Activated B cell treated with CpG ODN at 0.5 μM for 24 hours (primary cell): ENCODE measurements at places on chromosomes 1 and 21. TPM values are rescaled to one million over a fixed set of nuclear protein-coding genes. Genes with fewer than 3 reads are reported as not detected.
A peak's percentile ranks its signal among the peaks of the same experiment; 100 is the strongest.

Gene OR2L2
- total RNA-seq = 0.18 TPM in 1 of 2 replicates, not detected in the other

Gene LDLRAD1
- not detected in 2 replicates for total RNA-seq

Gene EPHA2
- not detected in 2 replicates for total RNA-seq

Gene GNAT2
- total RNA-seq = 0.71 TPM in 1 of 2 replicates, not detected in the other

Gene PTGFR
- not detected in 2 replicates for total RNA-seq

Gene PGLYRP4
- not detected in 2 replicates for total RNA-seq

Gene EXTL1
- total RNA-seq = not detected in 2 replicates

Gene MTHFR
- 54.1 and 56.9 TPM in 2 replicates for total RNA-seq

DNA sequence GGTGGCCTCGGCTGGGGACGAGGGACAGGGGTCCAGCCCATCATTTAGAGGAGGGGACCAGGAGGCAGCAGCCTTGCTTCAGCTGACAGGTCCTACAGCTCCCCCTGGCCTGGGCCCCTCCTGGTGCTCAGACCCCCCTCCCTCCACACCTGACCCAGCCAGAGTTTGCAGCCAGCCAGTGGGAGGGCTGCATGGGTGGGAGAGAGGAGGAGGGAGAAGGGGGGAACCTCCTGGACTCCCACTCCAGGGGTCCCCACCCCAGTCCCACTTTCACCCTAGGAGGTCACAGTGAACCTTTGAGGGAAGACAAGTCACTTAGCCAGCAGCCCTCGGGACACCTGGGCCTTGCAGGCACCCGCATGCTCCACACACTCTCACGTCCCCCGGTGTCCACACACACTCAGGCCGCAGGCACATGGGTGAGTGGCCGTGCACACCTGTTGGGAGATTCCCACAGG is 108.9 kb upstream of the ZBTB40 start:
- H3K4me3 ChIP-seq = no peak overlapping the region
- no peak overlapping the region for H3K27ac ChIP-seq
- no peak for DNase-seq
- no peaks in the 10 kb centered on the region for H3K4me1 ChIP-seq

DNA sequence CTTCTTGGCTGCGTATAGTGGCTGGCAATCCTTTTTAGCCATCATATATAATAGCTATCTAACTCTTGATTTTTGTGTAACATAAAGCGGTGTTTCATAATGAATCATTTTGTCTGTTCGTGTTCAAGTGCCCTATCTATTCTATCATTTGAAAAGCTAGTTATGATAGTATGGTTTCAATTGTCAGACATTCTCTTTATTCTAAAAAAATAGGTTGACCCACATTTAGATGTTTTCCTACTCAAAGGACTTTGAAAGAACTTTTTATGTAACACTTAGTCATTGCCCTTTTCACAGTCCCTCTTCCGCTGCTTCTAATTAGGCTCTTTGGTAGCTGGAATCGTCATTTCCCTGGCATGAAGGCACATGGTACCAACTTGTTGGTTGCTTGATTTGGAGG is 272.2 kb upstream of the B3GALT2 start:
- no peak overlapping the region for H3K4me3 ChIP-seq
- no peak overlapping the region for H3K27ac ChIP-seq
- no peaks in the 10 kb centered on the region for H3K36me3 ChIP-seq

- DNase-seq = no peak
- H3K4me3 ChIP-seq = no peak overlapping the region
- H3K4me1 ChIP-seq = no peaks in the 10 kb centered on the region
Measured at GRCh38 chr1:5907966-5908365, 84.3 kb downstream of the NPHP4 start.

- H3K27me3 ChIP-seq = no peaks in the 10 kb centered on the region
- H3K27ac ChIP-seq = no peak overlapping the region
- no peak for DNase-seq
- H3K36me3 ChIP-seq = no peaks in the 10 kb centered on the region
Measured at GRCh38 chr1:107563441-107563840, 401.5 kb downstream of the VAV3 start.

DNA sequence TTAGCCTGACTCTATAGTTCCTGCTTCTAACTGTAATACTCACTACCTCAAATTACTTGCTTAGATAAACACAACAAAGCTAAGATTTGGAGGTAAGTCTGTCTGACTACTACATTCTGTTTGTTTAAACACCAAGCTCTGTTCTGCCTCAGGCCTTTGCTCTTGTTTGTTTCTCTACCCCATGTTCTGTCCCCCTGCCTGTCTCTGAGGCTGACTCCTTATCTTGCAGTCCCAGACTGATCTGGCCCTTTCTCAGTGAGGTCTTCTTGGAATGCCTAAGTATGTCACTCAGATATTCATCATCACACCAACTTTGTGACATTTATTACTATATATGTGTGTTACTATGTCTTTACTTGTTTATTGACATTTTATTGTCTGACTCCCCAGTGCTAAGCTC is 425.5 kb downstream of the LMO4 start:
- H3K36me3 ChIP-seq = no peaks in the 10 kb centered on the region
- H3K27me3 ChIP-seq = no peaks in the 10 kb centered on the region
- H3K27ac ChIP-seq = no peak overlapping the region
- H3K4me3 ChIP-seq = no peak overlapping the region
- H3K4me1 ChIP-seq = peaks cover 4% of the 10 kb centered on the region

DNA sequence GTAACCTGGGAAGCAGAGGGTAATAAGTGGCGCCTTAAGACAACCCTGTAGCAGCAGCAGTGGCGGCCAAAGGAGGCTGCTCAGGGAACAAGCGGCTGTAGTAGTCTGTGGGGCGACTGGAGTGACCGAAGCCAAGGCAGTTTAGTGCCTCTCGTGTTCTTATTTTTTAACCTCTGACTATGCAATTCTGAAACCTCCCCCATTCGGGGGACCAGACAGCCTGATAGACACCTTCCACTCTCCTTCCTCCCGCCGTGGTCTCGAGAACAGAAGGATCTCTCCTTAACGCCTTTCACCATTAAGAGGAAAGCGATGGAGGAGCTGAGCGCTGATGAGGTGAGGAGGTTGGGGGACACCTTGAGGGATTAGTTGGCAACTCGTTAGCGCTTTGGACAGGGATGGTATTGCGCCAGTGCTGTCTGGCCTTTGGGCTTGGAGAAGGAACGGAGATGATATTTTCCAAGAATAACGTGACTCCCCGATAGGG is 644 bp downstream of the UBE4B start:
- H3K27ac ChIP-seq = peak overlapping the region; percentile 93
- peak overlapping the region; percentile 96 for H3K4me3 ChIP-seq
- no peaks in the 10 kb centered on the region for H3K27me3 ChIP-seq
- H3K4me1 ChIP-seq = peaks cover 24% of the 10 kb centered on the region

DNA sequence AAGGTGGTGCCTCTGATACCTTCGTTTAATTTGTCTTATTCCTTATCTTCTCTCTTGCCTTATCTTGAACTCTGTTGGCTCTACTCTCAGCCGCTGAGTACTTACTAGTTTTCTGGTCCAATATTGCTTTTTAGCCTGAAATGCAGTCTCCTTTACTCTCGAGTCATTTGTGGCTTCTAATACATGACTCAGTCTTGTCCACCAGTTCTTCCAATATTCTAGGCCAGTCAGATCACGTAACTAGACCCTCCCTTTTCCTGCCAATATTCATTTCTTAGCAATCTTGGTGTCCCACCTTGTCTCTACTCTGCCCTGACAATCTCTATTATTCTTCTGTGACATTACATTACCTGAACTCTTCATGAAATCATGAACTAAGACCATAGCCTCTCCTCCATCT is 555.8 kb downstream of the DPYD start:
- no peak overlapping the region for H3K4me3 ChIP-seq

DNA sequence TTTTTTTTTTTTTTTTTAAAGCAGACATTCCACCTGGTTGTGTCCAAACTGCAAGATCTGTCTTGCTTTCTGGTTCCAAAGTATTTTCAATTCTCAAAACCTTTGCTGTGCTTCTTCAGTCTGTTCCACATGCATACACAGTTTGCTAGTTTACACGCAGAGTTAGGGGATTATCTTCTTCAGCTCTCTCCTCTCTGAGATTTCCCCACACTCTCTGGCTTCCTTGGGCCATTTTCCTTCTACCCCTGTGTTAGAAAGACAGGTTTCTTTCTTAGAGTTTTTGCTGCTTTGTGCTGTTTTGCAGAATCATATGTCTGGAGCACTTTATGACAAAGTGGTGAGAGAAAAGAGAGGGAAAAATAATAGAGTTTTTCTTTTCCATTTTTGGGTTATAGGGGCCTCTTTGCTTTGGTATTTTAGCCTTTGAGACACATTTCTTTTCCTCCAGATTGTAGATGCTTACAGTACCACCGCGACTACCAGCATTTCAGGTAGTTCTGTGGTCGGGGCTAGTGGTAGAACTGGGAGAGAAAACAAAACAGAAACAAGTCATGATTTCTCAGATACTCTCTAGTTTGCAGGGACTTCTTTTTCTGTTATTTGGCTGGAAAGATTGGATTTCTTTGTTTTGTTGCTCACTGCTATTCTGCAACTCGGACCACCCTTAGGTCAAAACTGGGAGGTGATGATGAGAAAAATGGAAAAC is 66.3 kb downstream of the RABGAP1L start:
- no peak overlapping the region for H3K4me3 ChIP-seq
- peak overlapping the region; percentile 0 for H3K27ac ChIP-seq
- no peaks in the 10 kb centered on the region for H3K27me3 ChIP-seq
- no peak for DNase-seq
- peaks cover 45% of the 10 kb centered on the region for H3K4me1 ChIP-seq
- peaks cover 74% of the 10 kb centered on the region for H3K36me3 ChIP-seq

GRCh38 chr1:172117800-172118199 is 276.5 kb downstream of the DNM3 start:
- no peaks in the 10 kb centered on the region for H3K36me3 ChIP-seq
- peaks cover 24% of the 10 kb centered on the region for H3K4me1 ChIP-seq
- no peaks in the 10 kb centered on the region for H3K27me3 ChIP-seq
- no peak overlapping the region for H3K27ac ChIP-seq
- H3K4me3 ChIP-seq = no peak overlapping the region

- H3K27ac ChIP-seq = no peak overlapping the region
- H3K27me3 ChIP-seq = peaks cover 3% of the 10 kb centered on the region
- DNase-seq = no peak
- no peaks in the 10 kb centered on the region for H3K4me1 ChIP-seq
- H3K36me3 ChIP-seq = no peaks in the 10 kb centered on the region
- no peak overlapping the region for H3K4me3 ChIP-seq
Measured at GRCh38 chr1:175887981-175888428, 144.6 kb upstream of the TNR start.

GRCh38 chr1:172870901-172871606 is 179.7 kb downstream of the TNFSF18 start:
- no peak for DNase-seq
- no peaks in the 10 kb centered on the region for H3K27me3 ChIP-seq
- peak overlapping the region; percentile 37 for H3K27ac ChIP-seq
- H3K36me3 ChIP-seq = no peaks in the 10 kb centered on the region
- H3K4me3 ChIP-seq = no peak overlapping the region

GRCh38 chr1:216216305-216216704 is 206.9 kb downstream of the USH2A start:
- H3K4me1 ChIP-seq = peaks cover 2% of the 10 kb centered on the region
- no peak for DNase-seq
- no peaks in the 10 kb centered on the region for H3K36me3 ChIP-seq
- H3K27ac ChIP-seq = no peak overlapping the region

GRCh38 chr1:226017070-226017469 is 17.9 kb upstream of the SDE2 start:
- no peak overlapping the region for H3K4me3 ChIP-seq
- no peaks in the 10 kb centered on the region for H3K36me3 ChIP-seq
- peaks cover 4% of the 10 kb centered on the region for H3K4me1 ChIP-seq
- H3K27ac ChIP-seq = no peak overlapping the region
- H3K27me3 ChIP-seq = no peaks in the 10 kb centered on the region
- no peak for DNase-seq

GRCh38 chr21:38806153-38806941 is 618 bp downstream of the ETS2 start:
- no peaks in the 10 kb centered on the region for H3K36me3 ChIP-seq
- H3K4me3 ChIP-seq = peak overlapping the region; percentile 78
- H3K27me3 ChIP-seq = peaks cover 7% of the 10 kb centered on the region
- H3K4me1 ChIP-seq = peaks cover 16% of the 10 kb centered on the region

DNA sequence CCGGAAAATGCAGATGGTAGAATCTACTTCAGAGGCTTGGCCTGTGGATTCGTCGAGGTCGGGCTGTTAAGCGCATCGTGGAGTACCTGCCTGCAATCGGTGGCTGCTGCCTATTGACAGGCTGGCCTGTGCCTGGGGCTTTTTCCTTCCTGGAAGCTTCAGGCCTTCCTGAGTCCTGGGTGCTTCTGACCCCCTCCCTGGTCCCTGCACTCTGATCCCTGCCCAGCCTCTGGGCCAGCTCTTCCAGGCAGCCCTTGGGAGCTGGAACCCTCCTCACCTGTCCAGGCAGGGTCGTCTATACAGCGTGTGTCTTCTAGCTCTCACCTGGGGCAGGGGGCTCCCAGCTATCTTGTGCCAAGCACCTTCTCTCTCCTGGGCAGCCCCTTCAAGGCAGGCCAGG is 40.0 kb upstream of the TNFRSF1B start:
- no peak for DNase-seq
- H3K4me3 ChIP-seq = no peak overlapping the region
- peak overlapping the region; percentile 12 for H3K27ac ChIP-seq
- H3K36me3 ChIP-seq = no peaks in the 10 kb centered on the region
- no peaks in the 10 kb centered on the region for H3K27me3 ChIP-seq
- H3K4me1 ChIP-seq = peaks cover 35% of the 10 kb centered on the region
